ENCODE measurements at places on chromosomes 13 and 19. TPM values are rescaled to one million over a fixed set of nuclear protein-coding genes. Genes with fewer than 3 reads are reported as not detected.

Gene LILRB3
- not detected for total RNA-seq

Gene PALM
- not detected for total RNA-seq

Gene NPAS1
- 1.6 TPM for total RNA-seq

Gene SEMA6B
- total RNA-seq, result not detected

Gene KLK15
- total RNA-seq, result not detected

Gene LIPE
- 8.6 TPM for total RNA-seq

Gene MEF2B
- 2.0 TPM for total RNA-seq

Gene LILRB1
- 1.6 TPM for total RNA-seq

Measured in CD8-positive, alpha-beta T cell (primary cell).